ENCODE measurements at places on chromosomes 4 and X. TPM values are rescaled to one million over a fixed set of nuclear protein-coding genes. Genes with fewer than 3 reads are reported as not detected.

ADAM29 gene
- not detected for total RNA-seq

MAGED4 gene
- total RNA-seq = 128 TPM

PHEX gene
- total RNA-seq = 0.71 TPM

CCDC160 gene
- total RNA-seq = 2.7 TPM

XAGE2 gene
- not detected for total RNA-seq

KIAA1210 gene
- not detected for total RNA-seq

OPN1MW2 gene
- not detected for total RNA-seq

DMD gene
- total RNA-seq = 23.2 TPM

PARM1 gene
- 6.4 TPM for total RNA-seq

AMTN gene
- total RNA-seq = not detected

CCNB3 gene
- total RNA-seq = 0.75 TPM

ITIH6 gene
- total RNA-seq = not detected

GNRHR gene
- not detected for total RNA-seq

FRMPD4 gene
- 0.10 TPM for total RNA-seq

SSX4B gene
- not detected for total RNA-seq

SYTL4 gene
- 1.8 TPM for total RNA-seq

MAGEA2 gene
- total RNA-seq = 0.22 TPM

FATE1 gene
- 0.78 TPM for total RNA-seq

SYP gene
- total RNA-seq = 11.4 TPM

GPM6B gene
- 20.4 TPM for total RNA-seq

ESX1 gene
- not detected for total RNA-seq

GYPB gene
- total RNA-seq = not detected

NAP1L2 gene
- 2.2 TPM for total RNA-seq

NAA15 gene
- 53.9 TPM for total RNA-seq

MAGEE1 gene
- 9.6 TPM for total RNA-seq

GAB1 gene
- total RNA-seq = 33.5 TPM

NALF2 gene
- 3.4 TPM for total RNA-seq

SLC16A2 gene
- total RNA-seq = 9.0 TPM

ADH7 gene
- total RNA-seq = not detected

SNCA gene
- 13.4 TPM for total RNA-seq

RHOXF2B gene
- not detected for total RNA-seq

CFAP99 gene
- total RNA-seq = not detected

PNMA6A gene
- 7.0 TPM for total RNA-seq

IL2 gene
- not detected for total RNA-seq

LNX1 gene
- total RNA-seq = 19.8 TPM

SLC6A14 gene
- 0.51 TPM for total RNA-seq

P2RY8 gene
- not detected for total RNA-seq

ARHGAP4 gene
- 16.4 TPM for total RNA-seq

CBR4 gene
- total RNA-seq = 43.3 TPM

NR3C2 gene
- total RNA-seq = 3.4 TPM

NEK1 gene
- total RNA-seq = 14.1 TPM

HSFX1 gene
- 3.4 TPM for total RNA-seq

USP26 gene
- total RNA-seq = not detected

MAGEA9 gene
- not detected for total RNA-seq

POU3F4 gene
- total RNA-seq = 0.53 TPM

ASB5 gene
- 0.84 TPM for total RNA-seq

GSX2 gene
- total RNA-seq = not detected

MAGEB16 gene
- not detected for total RNA-seq

LDOC1 gene
- total RNA-seq = 59.8 TPM

NHS gene
- total RNA-seq = 102 TPM

TCP11X2 gene
- total RNA-seq = 4.7 TPM

TRIM75 gene
- total RNA-seq = not detected
